Right cardiac atrium (tissue), 5 donors: ENCODE measurements at places on chromosomes 6 and 20. TPM values are rescaled to one million over a fixed set of nuclear protein-coding genes. Genes with fewer than 3 reads are reported as not detected.

GRCh38 chr20:37161830-37162549, 17.1 kb upstream of the RPN2 start:
- no peak for DNase-seq

GRCh38 chr6:71211799-71212198, 76.8 kb upstream of the OGFRL1 start:
- no peak for DNase-seq

MAVS gene
- total RNA-seq = 31.6 TPM

DNA sequence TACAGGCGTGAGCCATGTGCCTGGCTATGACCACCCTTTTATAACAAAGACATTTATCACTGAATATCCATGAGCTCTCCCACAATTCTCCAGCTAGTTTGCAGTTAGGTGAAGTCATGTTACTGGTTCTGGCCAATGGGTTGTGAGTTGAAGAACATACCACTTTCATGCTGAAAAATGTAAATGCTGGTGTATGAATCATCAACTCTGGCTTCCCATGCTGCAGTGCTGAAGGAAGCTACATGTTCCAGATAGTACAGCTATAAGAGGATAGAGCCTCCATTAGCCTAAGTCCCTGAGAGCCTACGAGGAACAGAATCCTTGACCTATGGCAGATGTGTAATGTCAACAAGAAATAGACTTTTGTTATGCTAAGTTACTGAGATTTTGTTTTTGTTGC, 180.4 kb downstream of the BTBD9 start:
- DNase-seq = no peak

- peak; percentile 84 for DNase-seq
Observed at GRCh38 chr6:26401987-26402658, at the start of gene BTN3A1. Gene BTN3A1 (plus strand): TSS chr6:26402275. CDS start chr6:26405564, 3,289 bp downstream.

DNA sequence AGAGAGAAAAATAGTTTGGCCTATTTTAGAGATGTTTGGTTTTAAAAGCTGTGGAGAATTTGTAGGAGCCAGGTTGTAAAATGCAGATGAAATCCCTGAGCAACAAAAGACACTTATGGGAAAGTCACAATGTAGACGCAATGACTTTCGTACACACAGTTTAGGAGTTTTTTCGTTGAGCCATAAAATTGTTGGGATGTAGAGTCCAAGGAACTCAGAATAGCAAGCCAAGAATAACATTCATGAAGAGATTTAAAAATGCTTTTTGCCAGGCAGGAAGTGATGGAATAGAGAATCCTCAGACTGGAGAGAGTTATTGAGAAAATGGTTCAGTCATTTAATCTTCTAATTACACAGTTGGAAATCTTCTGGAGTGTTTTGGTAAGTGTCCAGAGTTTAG, 11.5 kb upstream of the PROKR2 start:
- DNase-seq = no peak

CALHM4 gene
- total RNA-seq = not detected

CST11 gene
- not detected for total RNA-seq

EYA2 gene
- 3.7 TPM for total RNA-seq

DNA sequence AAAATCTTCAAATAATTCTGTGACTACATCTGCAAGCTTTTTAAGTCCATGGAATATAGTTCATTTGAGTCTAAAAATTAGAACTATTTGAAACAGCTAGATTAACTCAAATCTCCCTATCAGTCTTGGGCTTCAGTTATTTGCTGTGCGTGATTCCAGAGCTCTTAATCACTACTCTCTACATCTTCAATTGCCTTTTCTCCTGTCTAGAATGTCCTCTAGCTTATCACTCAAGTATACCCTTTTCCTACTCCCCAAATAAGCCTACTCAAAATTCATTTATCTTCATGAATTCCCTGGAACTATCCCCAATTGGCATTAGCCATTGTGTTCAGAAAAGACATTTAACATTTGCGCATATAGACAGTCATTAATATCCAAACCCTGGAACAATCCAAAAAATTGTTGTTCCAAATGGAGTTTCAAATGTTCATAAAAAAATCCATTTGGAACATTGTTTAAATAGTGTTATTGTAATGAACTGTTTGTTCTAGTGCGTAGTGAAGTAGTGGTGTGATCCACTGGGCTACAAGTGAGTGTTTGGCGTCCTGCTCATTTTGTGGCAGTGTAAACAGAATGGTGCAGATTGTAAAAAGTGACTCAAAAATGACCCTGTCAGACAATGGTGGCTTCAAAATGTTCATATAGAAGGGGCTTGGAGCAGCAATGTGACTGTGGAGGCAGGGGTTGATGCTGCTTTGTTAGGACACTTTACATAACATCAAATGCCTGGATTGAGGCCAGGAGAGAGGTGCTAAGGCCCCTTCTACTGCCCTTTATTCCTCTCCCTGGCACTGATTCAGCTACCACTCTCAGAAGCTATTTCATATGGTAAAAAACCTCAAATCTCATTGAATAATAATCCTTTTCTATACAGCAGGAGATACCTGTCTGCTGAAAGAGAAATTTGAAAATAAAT, 122.3 kb downstream of the KIF6 start:
- DNase-seq = no peak

GRCh38 chr20:63538204-63539091, 1.3 kb upstream of the PTK6 start:
- peak; percentile 60 for DNase-seq

- no peak for DNase-seq
Observed at GRCh38 chr20:3981132-3981452, 34.3 kb downstream of the RNF24 start.

DNA sequence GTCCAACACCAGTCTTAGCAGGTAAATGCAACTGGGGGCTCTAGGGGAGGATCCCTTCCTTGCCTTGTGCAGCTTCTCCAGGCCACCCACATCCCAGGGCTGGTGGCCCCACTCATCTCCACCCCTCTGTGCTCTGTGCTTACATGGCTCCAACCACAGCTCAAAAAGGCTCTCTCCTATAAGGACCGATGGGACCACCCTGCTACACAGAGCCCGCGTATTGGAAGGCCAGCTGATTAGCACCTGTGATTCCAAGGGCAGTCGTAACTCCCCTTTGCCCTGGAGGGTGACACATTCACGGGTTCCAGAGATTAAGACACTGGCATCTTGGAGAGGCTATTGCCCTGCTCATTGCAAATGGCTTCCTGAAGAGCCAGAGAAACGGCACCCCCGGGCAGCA, 84.8 kb downstream of the BMP7 start:
- DNase-seq = no peak

GRCh38 chr6:162251257-162251656, 476.3 kb downstream of the PRKN start:
- DNase-seq = no peak

GRCh38 chr6:73942592-73943186, 246.7 kb downstream of the CD109 start:
- no peak for DNase-seq

DNA sequence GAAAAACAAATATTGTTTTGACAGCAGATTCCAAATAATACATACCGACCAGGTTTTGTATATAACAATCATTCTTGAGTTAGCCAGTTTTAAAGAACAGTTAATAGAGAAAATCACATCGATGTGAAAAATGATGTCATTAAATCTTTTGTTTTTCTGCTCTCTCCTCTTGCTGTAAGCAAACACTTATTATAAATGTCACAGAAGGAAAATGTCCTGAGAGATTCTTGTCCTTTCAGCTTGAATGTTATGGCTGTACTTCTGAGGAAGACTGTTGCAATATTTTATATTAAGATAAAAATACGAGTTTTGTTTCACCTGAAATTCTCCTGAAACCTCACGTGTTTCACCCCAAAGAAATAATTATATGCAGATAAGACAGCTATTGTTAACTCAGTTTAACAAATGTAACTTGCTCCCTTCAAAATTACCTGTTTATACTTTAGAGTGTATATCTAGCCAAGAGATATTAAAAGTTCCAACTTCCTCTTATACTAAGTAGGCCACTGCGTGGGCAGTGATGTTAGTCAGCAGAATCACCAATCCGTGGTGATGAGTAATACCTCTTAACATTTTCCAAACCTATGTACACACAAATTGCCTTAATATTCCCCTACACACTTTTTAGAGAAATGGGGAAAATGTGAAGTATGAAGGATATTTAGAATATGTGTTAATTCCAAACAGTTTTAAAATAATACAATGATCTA, 1111.4 kb upstream of the CITED2 start:
- DNase-seq = peak; percentile 25

- peak; percentile 60 for DNase-seq
Observed at GRCh38 chr6:122610690-122611455, 668 bp downstream of the PKIB start.

SEL1L2 gene
- total RNA-seq = not detected

DNA sequence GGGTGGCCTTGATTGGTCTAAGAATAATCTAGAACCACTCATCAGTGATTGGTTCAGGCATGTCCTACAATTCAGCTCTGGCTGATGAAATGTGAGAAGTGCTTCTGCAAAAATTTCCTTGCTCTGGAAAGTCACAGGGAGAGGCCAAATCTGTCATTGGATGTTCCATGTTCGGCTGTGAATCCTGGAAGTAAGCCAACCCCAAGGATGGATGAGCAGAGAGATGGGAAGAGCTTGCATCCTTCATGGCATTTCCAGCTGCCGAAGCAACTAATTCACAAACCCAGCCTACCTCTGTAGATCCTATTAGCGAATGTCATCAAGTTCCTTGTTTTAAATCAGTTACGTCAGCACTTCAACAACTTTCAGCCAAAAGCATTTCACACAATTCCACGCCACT, 187.2 kb upstream of the SOX4 start:
- no peak for DNase-seq

- DNase-seq = no peak
Observed at GRCh38 chr6:144549837-144550747, 265.0 kb downstream of the UTRN start.

GRCh38 chr6:127200114-127200513, 66.5 kb upstream of the RNF146 start:
- DNase-seq = no peak

FERMT1 gene
- 1.7 TPM for total RNA-seq

ZBTB12 gene
- 5.0 TPM for total RNA-seq

- peak; percentile 70 for DNase-seq
Observed at GRCh38 chr20:43383026-43383795, 74.5 kb upstream of the SRSF6 start.

GOPC gene
- total RNA-seq = 26.6 TPM

- no peak for DNase-seq
Observed at GRCh38 chr20:32135983-32136515, 26.5 kb downstream of the TM9SF4 start.

- no peak for DNase-seq
Observed at GRCh38 chr6:6841571-6841970, 253.1 kb downstream of the LY86 start.

GRCh38 chr20:43761386-43762340, 34.9 kb upstream of the GTSF1L start:
- DNase-seq = no peak

GRCh38 chr6:25369036-25369432, 89.9 kb downstream of the CARMIL1 start:
- no peak for DNase-seq

GRCh38 chr6:44255871-44256774, 1.2 kb downstream of the SLC35B2 start:
- no peak for DNase-seq

GRCh38 chr6:7939864-7940228, 29.3 kb upstream of the TXNDC5 start:
- DNase-seq = no peak

SLC22A23 gene
- 6.4 TPM for total RNA-seq

DNA sequence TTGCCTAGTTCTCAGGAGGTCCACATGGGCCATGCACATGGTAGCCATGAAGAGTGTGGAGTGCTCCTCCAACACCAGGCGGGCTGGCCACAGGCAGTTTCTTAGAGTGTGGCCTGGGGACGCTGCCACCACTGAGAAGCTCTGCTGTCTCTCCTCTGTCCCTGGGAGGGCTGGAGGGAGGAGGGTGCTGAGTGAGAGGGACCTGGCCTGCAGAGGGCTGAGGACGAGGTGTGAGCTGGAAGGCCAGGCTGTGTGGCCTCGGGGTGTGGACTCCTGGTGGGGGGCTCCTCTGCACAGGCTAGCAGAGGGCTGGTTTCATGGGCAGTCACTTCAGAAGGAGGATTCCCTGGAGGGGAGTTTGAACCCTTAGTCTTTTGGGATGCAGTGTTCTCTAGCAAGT, 39.7 kb downstream of the SYNJ2 start:
- DNase-seq = no peak

DNA sequence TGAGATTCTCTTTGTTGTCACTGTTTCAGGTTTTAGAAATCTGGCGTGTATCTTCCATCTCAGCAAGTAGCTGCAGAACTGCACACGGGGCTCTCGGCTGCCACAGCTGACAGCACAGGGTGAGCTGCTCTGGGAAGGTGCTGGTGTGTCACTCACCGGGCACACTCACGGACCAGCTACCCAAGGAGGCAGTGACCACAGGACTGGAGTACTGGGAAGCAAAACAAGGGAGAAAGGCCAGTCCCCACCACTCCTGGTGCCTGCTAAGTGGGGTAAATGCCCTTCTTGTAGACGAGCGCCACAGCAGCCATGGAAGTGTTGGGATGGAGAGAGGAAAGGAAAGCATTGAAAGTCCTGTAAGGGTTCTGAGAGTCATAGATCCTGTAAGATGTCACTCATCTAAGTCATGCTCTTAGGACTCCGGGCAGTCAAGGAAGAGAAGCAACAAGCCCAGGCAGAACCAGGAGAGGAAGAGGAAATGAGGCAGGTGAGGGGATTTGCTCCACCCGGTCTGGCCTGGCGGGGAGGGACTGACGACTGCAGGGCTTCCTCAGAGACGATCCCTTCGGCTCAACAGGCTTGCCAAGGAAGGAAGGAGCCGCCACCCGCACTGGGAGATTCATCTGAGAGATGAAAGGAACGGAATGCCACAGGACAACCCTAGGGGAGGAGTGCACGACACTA, 48.1 kb downstream of the PRDM1 start:
- no peak for DNase-seq

NKX2-2 gene
- total RNA-seq = not detected

- DNase-seq = peak; percentile 56
Observed at GRCh38 chr20:21101453-21101931, 4.7 kb downstream of the LINC00237 start.

DNA sequence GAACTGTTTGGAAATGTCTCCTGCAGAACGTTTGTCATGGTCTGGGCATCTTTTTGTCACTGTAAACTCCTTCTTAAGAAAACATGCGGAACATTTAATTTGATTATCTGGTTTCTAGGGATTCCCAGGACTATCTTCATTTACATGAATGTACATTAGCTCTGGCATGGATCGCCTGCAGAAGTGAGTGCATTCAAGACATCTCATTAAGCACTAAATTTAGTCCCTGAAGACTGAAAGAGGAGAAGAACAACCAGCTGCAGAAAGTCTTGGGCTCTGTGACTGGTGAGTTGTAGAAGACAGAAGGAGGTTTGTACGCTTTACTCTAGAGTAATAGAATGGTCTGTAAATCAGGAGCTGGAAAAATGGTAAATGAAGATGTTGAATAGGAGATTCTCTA, 540.7 kb downstream of the BCKDHB start:
- DNase-seq = no peak

PFDN4 gene
- 25.1 TPM for total RNA-seq

- DNase-seq = no peak
Observed at GRCh38 chr6:103797738-103798137, 1062.0 kb downstream of the HACE1 start.

ACTL10 gene
- 0.71 TPM for total RNA-seq

GRCh38 chr6:14147891-14148290, 30.3 kb downstream of the CD83 start:
- no peak for DNase-seq

GRCh38 chr6:170073846-170074245, 217.0 kb downstream of the DLL1 start:
- DNase-seq = no peak
